ENCODE measurements at places on chromosomes 2 and 18. TPM values are rescaled to one million over a fixed set of nuclear protein-coding genes. Genes with fewer than 3 reads are reported as not detected.

DNA sequence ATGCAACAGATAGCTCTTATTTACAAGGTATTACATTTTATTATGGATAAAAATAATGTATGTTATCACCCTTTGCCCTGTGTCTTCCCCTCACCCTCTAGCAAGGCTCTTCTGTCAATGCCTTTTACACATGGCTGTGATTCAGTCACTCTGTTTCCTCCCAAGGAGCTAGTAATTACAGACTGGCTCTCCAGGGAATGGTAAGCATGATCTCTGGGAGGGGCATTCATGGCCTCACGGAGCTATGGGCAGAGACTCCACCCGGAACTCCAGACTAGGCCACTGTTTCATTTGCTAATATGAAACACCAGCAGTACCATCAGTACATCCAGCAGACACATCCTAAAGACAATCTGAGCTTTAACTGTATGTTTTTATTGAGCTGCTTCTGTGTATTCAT lies 410.9 kb upstream of the CYRIA start:
- H3K36me3 ChIP-seq: no peaks in the 10 kb centered on the region
- no peaks in the 10 kb centered on the region for H3K27me3 ChIP-seq
- no peaks in the 10 kb centered on the region for H3K4me1 ChIP-seq
- no peak for ATAC-seq

The CPLX4 gene
- not detected for total RNA-seq

GRCh38 chr2:138298900-138299299 lies 202.7 kb upstream of the SPOPL start:
- H3K27me3 ChIP-seq: no peaks in the 10 kb centered on the region
- H3K27ac ChIP-seq: no peak overlapping the region
- ATAC-seq: no peak
- H3K4me3 ChIP-seq: no peak overlapping the region

DNA sequence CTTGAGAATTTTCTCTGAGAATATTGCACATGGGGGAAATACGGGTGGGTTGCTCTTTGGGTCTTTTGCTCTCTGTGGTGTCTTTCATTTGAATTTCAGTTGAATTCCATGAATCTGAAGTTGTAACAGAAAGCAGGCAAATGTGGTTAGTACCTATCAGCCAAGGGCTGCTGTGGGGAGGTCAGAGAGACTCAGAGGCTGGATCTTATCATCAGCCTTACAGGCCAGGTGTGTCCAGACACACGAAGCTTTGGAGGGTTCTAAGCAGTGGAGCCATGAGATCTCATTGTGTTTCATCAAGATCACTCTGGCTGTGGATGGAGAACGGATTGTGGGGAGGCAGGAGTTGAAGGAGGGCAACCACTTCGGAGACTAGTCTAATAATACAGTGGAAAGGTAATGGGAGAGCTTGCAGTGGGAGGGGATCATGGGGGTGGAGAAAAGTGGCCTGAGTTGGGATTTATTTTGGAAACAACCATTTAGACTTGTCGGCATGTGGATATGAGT lies 68.1 kb downstream of the GNAL start:
- no peak overlapping the region for H3K4me3 ChIP-seq
- ATAC-seq: no peak
- no peaks in the 10 kb centered on the region for H3K36me3 ChIP-seq
- H3K4me1 ChIP-seq: no peaks in the 10 kb centered on the region
- peaks cover 6% of the 10 kb centered on the region for H3K27me3 ChIP-seq
- H3K27ac ChIP-seq: no peak overlapping the region

The PPM1B gene
- total RNA-seq: 125 TPM

- no peak overlapping the region for H3K27ac ChIP-seq
- no peaks in the 10 kb centered on the region for H3K27me3 ChIP-seq
- no peaks in the 10 kb centered on the region for H3K36me3 ChIP-seq
- H3K4me3 ChIP-seq: no peak overlapping the region
- ATAC-seq: no peak
Measured at GRCh38 chr18:9422816-9423519, 52.3 kb upstream of the RALBP1 start.

DNA sequence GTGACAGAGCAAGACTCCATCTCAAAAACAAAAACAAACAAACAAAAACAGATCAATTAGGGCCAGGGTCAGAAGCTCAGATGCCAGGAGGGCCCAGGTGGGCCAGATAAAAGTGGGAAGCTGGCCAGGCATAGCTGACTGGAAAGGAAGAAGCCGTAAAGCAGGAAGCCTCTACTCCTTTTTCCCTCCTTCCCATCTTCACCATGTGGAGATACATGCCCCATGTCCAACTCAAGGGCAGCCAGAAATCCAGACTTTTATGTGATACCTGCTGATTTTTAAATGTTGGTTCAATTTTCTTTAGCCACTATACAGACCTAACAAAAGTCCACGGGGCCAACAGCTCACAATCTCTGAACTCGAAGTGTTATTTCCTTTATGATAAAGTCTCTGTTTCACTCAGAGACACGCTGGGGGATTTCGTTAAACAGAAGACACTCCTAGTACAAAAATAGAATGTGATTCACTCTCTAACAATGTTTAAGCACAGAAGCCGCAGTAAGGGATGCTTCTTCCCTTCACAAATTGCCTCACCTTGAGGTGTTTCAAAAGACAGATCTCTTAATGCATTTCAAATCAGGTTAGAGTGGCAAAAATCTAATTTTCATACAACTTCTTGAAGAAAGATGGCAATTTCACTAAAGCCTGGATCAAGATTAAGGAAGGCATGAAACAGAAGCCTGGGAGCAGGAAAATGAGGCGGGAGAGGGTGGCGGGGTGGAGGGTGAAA lies 14.0 kb downstream of the TMEM247 start:
- no peak for ATAC-seq
- H3K4me1 ChIP-seq: peaks cover 42% of the 10 kb centered on the region
- H3K36me3 ChIP-seq: no peaks in the 10 kb centered on the region
- no peaks in the 10 kb centered on the region for H3K27me3 ChIP-seq
- H3K4me3 ChIP-seq: no peak overlapping the region

The HOXD1 gene
- 0.32 TPM for total RNA-seq

DNA sequence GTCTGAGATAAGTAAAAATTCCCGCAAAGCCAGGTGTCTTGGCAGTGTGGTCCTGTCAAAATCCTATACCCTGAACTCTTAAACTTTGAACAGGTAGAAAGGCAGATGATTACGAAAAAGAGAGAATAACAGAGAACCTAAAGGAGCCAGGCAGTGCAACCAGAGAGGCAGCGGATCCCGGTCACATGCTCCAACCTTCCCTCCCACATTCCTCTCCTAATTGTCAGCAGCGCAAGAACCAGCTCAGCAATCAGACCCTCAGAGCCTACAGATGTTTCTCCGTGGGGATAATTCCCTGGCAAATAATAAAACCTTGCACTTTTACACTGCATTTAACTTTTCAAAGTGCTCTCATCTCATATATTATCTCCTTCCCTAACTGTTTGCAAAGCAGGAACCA lies 124.8 kb downstream of the EPHA4 start:
- H3K4me3 ChIP-seq: no peak overlapping the region
- no peaks in the 10 kb centered on the region for H3K36me3 ChIP-seq
- H3K27ac ChIP-seq: no peak overlapping the region
- no peaks in the 10 kb centered on the region for H3K27me3 ChIP-seq
- no peaks in the 10 kb centered on the region for H3K4me1 ChIP-seq

The TUBA4B gene
- total RNA-seq: not detected

The KIF5C gene
- 6.6 TPM for total RNA-seq

DNA sequence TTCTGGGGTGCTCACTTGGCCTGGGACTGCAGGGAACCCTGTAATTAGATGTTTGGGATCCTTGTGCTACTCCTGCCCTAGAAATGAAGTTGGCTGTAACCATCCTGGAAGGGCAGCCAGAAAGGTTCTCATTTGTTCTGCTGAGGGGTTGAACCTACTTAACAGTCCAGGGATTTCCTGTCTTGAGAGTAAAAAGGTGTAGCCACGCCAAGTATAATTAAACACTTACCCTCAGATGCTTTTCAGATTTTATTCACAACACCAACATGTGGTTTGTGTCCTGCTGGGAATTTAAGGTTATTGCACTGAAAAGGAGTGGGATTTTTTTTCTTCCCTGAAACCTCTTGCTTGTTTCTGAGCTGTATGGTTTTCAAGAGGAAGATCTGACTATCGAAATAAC lies 222.4 kb upstream of the APCDD1 start:
- H3K4me3 ChIP-seq: no peak overlapping the region
- no peak overlapping the region for H3K27ac ChIP-seq
- H3K27me3 ChIP-seq: no peaks in the 10 kb centered on the region
- H3K36me3 ChIP-seq: no peaks in the 10 kb centered on the region
- no peak for ATAC-seq

- peak; percentile 94 for ATAC-seq
- H3K36me3 ChIP-seq: no peaks in the 10 kb centered on the region
- peak overlapping the region; percentile 5 for H3K27ac ChIP-seq
- peaks cover 5% of the 10 kb centered on the region for H3K4me1 ChIP-seq
Measured at GRCh38 chr2:25951071-25951547, 31.2 kb downstream of the KIF3C start.

DNA sequence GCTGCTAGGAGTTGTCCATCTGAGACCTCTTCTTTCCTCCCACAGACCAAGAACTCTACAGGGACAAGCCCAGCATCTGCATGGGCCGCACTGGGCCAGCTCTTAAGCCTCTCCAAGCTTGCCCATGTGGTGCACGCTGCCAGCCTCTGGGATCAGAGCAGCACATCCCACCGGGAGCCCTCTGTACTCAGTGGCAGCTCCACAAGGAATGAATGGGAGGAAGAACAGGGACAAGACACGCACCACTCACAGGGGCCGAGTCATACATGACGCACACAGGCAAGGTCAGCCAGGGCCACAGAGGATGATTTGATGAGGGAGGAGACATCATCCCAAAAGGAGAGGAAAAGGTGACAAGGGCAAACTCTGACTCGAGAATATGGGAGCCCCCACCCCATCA lies 268.3 kb downstream of the KLHL29 start:
- H3K4me1 ChIP-seq: no peaks in the 10 kb centered on the region
- H3K27me3 ChIP-seq: no peaks in the 10 kb centered on the region
- ATAC-seq: no peak
- no peak overlapping the region for H3K4me3 ChIP-seq
- no peaks in the 10 kb centered on the region for H3K36me3 ChIP-seq

DNA sequence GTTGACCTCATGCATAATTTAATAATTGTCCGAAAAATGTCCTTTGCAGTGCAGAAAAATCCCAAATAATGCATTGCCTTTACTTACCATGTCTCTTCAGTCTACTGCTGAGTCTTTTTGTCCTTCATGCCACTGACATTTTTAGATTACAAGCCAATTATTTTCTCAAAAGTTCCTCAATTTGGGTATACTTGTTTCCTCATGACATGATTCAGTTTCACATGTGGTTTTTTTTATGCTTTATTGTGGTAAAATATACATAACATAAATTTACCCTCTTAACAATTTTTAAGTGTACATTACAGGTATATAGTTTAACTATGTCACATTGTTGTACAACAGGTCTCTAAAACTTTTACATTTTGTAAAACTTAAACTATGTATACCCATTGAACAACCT lies 81.0 kb downstream of the EPC2 start:
- peaks cover 22% of the 10 kb centered on the region for H3K4me1 ChIP-seq
- no peaks in the 10 kb centered on the region for H3K36me3 ChIP-seq
- H3K4me3 ChIP-seq: no peak overlapping the region
- ATAC-seq: no peak
- no peak overlapping the region for H3K27ac ChIP-seq
- H3K27me3 ChIP-seq: no peaks in the 10 kb centered on the region

DNA sequence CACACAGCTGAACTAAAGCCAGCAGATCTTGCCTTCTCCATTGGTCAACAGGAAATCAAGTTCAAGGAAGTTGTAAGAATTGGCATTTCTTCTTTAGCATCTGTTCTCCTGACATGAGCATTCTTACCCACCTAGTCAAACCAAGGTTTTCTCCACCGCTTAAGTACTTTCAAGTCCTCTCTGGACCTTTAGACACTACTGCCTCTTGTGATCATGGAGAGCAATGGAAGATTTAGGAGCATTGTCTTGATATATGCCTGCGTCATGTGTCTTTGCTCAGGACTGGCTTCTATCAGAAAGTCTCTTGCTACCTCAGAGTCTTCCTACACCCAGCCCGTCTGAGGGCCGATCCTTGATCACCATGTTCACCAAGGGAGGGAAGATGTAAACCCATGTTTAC lies 262.2 kb downstream of the PHLPP1 start:
- ATAC-seq: no peak
- no peak overlapping the region for H3K4me3 ChIP-seq
- no peaks in the 10 kb centered on the region for H3K27me3 ChIP-seq

- no peak overlapping the region for H3K4me3 ChIP-seq
- no peak for ATAC-seq
- H3K27ac ChIP-seq: no peak overlapping the region
- no peaks in the 10 kb centered on the region for H3K36me3 ChIP-seq
- H3K27me3 ChIP-seq: no peaks in the 10 kb centered on the region
Measured at GRCh38 chr2:98484121-98484557, 39.5 kb downstream of the INPP4A start.

- peaks cover 45% of the 10 kb centered on the region for H3K4me1 ChIP-seq
- no peak overlapping the region for H3K27ac ChIP-seq
- H3K27me3 ChIP-seq: no peaks in the 10 kb centered on the region
- no peak overlapping the region for H3K4me3 ChIP-seq
Measured at GRCh38 chr2:85165088-85165690, 32.0 kb downstream of the TCF7L1 start.

- H3K27me3 ChIP-seq: peaks cover 98% of the 10 kb centered on the region
- H3K36me3 ChIP-seq: no peaks in the 10 kb centered on the region
- ATAC-seq: no peak
- H3K4me3 ChIP-seq: no peak overlapping the region
- H3K4me1 ChIP-seq: peaks cover 46% of the 10 kb centered on the region
- no peak overlapping the region for H3K27ac ChIP-seq
Measured at GRCh38 chr2:218997731-218998130, 4.5 kb upstream of the CRYBA2 start.

The CNOT9 gene
- 31.6 TPM for total RNA-seq

The OTOS gene
- total RNA-seq: not detected
